ENCODE measurements at places on chromosomes 11 and 22.
A peak's percentile ranks its signal among the peaks of the same experiment; 100 is the strongest.

- DNase-seq, result no peak
Measured at GRCh38 chr11:113907681-113908080, 3.1 kb downstream of the HTR3B start.

DNA sequence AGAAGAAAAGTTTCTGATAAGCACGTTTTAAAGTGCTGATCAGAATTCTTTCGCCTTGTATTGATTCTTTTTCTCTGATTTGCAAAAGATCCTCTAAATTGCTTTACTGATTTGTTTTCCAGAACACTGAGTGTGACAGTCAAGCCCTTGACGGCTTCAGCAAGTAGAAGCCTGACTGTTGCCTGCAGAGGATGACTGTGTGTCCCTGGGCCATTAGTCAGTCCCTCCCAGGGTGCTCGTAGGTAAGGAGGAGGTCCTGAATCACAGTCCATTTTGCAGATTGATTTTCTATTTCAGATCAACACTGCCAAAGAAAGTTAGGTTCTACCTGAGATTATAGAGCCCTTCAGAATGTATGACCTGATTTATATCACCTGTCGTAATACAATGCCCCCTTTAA is 38.6 kb upstream of the POGLUT3 start:
- DNase-seq, result no peak

DNA sequence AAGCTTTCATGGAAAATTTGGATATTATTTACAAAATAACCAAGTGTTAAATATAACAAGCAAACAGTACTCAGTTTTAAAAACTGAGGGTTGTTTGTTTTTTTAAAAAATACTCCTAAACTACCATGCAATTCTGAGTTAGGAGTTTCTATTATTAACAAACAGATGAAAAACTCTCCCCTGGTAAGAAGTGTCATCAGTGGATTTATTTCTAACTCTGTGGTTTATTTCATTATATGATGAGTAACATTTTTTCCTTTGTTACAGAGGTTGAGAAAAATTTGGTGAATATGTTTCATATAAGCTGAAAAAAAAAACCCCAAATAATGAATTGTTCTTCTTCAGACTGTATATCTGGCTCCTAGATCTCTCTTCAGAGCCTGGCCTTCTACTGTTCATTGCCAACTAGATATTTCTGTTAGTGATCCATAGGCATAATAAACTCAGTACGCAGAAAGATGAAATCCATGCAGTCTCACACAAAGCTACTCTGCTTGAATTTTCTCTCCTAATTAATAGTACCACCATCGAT is 29.4 kb upstream of the PDE3B start:
- no peak for DNase-seq

GRCh38 chr11:69962152-69962551 is 116.0 kb upstream of the ANO1 start:
- DNase-seq, result no peak

- no peak for DNase-seq
Measured at GRCh38 chr22:46490538-46490937, 46.9 kb downstream of the CELSR1 start.

GRCh38 chr11:70555078-70555477 is 156.7 kb downstream of the CTTN start:
- DNase-seq, result no peak

- no peak for DNase-seq
Measured at GRCh38 chr11:70255477-70256116, 14.9 kb upstream of the PPFIA1 start.

DNA sequence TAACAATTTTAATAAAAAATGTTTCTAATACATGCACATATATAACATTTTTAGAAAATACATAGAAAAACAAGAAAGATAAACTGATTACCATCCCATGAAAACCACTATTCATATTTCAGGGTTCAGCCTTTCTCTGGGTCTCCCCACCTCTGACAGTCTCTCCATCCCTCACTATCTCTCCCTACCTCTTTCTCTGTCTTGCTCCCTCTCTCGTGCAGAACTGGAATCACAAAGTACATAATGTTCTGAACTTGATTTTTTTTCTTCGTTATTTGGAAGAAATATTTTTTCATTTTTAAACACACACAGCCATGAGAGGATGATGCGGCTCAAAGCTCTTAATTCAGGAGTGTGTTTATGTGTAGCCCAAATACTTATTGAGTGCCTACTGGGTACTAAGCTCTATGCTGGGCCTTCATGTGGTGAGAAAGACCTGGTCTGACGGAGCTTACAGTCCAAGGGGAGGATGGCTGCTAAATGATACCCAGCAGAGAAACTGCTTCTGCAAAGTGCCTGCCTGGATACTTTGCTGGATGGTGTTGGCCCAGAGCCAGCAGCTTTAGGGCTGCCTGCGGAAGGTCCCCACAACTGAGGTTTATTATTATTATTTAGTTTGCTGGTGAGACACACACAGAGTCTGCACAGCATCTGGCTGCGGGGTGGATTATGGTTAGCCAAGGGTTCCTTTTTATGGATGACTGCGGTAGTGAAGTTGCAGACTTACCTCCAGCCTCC is 42.6 kb downstream of the SC5D start:
- DNase-seq, result no peak

DNA sequence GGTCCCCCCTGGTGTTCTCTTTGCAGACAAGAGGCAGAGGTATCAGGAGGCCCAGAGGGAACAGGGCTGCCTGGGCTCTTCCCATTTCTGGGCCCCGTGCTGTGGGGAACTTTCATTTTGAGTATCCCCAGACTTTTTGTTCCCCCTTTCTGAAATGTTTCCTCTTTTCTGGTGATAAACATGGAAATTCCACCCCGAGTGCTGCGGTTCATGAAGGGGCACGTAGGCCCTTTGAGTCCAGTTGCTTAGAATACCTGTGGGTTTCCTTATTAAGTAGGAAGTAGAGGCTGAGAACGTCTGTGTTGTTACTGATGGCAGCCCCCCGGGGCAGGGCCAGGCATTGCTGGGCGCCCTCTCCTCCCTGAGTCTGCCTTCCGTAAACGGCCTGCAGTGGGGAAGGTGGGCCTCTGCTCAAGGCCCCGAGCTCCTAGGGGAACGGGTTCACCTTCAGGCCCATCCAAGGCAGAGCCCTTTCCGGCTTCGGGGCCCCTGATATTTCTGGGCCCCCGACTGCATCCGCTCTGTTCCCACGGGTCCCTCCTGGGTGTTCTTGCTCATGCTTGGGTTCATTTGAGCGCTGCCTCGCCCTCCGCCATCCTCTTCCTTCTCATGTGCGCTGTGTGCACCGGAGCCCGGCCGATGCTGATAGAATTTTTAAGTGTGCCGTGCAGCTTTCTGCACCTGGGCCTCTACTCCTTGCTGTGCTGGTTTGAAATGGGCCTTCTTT is 12.0 kb downstream of the TBC1D22A start:
- DNase-seq, result peak; percentile 52

DNA sequence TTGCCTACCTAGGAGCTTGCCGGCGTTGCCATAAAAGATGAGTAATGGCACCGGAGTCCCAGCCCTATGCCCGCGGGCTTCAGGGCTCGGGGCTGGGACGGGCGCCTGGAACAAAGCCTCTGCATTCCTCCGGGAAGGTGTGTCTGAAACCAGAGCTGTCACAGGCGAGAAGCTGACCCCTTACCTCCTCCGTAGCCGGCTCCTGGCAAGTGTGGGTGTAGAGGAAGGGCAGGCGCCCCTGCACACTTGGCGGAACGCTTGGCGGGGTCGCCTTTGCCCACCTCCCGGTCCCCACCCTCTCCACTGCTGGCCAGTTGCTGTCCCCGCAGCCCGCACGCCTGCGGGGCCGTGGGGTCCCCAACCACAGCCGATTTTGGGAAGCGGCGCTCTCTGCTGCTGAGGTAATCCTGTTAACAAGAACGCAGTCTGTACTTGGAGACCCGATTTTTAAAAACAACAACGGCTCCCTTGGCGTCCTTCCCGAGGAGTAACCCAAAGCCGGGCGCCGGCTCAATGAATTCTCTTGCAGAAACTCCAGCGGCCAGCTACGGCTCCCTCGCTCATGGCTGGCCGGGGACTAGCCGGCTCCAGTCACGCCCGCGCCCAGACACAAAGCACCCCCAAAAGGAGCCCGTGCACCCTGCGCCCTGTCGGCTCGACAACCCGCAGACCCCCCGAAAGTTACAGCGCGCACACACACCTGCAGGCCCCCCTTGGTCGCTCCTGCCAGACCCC is 89.2 kb downstream of the PLEKHA7 start:
- DNase-seq, result no peak

DNA sequence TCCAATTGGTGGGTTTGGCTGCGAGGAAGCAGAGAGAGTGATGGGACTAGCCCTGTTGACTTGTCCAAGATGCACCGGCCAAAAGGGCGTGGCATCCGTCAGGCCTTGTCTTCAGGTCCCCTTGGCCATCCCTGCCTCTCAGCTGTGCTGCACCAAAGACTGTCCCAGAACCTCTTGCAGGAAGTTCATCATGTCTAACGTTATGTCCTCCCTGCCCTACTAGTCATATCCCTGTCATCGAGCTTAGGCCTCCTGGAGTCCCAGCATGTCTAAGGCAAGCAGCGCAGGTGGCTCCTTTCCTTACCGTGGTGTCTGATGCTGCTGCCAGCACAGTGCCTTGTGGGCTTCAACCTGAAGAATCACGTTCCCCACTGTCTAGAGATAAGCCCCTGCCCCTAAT is 51.2 kb downstream of the NECTIN1 start:
- no peak for DNase-seq

DNA sequence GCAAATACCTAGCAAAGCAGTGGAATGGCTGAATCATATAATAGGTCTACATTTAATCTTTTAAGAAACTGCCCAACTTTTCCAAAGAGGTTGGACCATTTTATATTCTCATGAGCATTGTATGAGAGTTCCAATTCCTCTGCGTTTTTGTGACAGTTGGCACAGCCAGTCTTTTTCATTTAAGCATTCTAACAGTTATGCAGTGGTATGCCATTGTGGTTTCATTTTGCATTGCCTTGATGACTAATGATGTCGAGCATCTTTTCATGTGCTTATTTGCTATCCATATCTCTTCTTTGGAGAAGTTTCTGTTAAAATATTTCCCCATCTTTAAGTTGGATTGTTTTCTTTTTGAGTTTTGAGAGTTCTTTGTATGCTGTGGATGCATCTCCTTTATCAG is 38.7 kb downstream of the EIF3F start:
- DNase-seq, result no peak

GRCh38 chr11:35359321-35360054 is 59.9 kb downstream of the SLC1A2 start:
- no peak for DNase-seq

DNA sequence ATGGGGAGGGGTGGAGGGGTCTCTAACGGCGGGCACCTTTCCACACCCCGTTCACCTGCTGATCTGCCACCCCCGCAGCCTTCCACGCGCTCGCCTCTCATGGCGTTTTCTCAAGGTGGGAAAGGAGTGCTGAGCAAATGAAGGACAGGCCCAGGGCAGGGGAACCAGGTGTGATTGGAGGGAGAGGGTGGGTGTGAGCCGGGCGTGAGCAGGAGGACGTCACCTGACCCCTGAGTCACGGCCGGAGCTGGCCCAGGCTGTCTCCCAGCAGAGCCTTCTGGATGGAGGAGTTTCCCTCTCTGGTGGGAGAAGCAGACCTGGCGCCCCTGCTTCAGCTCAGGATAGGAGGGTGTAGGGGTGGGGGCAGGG is 14.0 kb upstream of the ARHGAP8 start:
- no peak for DNase-seq

DNA sequence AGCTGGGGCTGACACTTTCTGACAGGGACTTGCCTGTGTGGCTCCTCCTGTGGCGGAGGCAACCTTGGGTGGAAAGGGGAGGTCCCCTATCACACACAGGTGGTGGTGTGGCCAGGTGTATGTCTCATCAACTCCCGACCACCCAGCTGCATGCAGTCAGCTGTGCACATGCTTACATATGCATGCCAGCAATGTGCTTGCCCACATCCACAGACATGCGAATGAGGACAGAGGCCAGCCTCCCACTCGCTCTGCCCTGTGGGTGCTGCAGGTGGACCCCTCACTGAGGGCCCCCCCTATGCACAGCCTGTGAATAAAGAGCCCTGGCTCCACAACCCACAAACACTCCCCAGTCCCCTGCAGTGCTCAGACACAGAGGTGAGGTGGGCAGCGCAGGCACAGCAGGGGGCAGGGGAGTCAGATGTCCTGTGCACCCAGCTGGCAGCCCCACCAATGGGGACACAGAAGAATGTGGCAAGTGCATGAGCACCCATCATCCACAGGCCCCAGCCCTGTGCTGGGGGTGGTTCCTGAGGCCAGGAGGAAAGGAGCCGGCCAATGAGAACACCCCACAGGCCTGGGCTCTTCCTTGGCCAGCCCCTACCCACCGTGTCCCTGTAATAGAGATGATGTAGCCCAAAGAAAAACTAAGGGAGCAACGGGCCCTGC is 9.5 kb downstream of the GNB1L start:
- peak; percentile 14 for DNase-seq

GRCh38 chr11:30859669-30860068 is 273.5 kb upstream of the MPPED2 start:
- DNase-seq, result no peak

- DNase-seq, result no peak
Measured at GRCh38 chr11:133579165-133580031, 47.1 kb upstream of the OPCML start.

- DNase-seq, result no peak
Measured at GRCh38 chr22:32850157-32850556, 48.7 kb downstream of the TIMP3 start.

DNA sequence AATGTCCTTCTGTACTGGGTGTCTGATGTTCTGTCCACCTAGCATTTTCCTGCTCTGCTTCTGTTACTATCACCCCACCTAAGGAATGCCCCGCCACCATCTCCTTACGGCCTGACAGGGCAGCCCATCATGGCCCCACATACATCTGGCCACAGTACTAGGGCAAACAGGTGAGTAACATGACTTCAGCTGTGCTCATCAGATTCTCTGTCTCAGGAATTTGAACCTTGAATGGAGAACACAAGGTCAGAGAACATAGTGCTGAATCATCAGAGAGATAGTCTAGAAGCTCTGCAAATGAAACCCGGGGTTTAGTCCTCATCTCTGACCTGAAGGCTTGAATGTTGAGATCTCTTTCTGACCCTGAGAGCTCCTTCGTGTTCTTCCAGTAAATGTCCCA is 32.4 kb downstream of the ZC3H12C start:
- no peak for DNase-seq

DNA sequence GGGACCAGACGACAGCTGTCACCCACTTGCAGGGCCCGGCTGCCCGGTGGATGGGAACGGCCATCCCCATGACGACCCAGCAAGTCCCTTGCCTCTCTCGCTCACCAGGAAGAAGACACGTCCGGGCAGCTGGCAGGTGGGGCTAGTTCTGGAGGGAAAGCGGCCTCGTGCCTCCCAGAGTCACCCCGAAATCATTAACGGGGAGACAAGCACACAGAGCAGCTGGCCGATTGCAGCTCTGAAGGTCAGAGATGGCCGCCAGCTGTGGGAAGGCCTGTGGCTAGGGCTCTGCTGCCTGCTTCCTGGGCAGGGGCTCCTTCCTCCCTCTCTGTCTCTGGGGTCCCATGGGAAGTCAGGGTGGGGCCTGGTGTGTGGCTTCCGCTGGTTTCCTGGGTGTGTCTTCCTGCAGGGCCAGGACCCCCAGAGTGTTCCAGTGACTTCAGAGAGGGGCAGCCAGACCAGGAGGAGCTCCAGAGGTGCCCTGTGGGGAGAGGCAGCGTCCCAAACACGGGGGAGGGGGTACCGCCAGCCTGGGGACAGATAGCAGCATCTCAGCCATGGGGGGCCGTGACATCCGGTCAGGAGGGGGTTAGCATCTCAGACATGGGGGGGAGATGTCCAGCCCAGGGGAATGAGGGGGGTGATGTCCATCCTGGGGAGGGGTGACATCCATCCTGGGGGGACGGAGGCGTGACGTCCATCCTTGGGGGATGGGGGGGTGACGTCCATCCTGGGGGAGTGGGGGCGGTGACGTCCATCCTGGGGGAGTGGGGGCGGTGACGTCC is 114.9 kb downstream of the KCNQ1 start:
- DNase-seq, result no peak

GRCh38 chr22:38422611-38423511 is 32.1 kb downstream of the KCNJ4 start:
- DNase-seq, result no peak

Measured in CD4-positive, alpha-beta T cell treated with Interleukin-17A for 4 hours (primary cell).